ENCODE measurements at places on chromosomes 12 and 14.
A peak's percentile ranks its signal among the peaks of the same experiment; 100 is the strongest.

DNA sequence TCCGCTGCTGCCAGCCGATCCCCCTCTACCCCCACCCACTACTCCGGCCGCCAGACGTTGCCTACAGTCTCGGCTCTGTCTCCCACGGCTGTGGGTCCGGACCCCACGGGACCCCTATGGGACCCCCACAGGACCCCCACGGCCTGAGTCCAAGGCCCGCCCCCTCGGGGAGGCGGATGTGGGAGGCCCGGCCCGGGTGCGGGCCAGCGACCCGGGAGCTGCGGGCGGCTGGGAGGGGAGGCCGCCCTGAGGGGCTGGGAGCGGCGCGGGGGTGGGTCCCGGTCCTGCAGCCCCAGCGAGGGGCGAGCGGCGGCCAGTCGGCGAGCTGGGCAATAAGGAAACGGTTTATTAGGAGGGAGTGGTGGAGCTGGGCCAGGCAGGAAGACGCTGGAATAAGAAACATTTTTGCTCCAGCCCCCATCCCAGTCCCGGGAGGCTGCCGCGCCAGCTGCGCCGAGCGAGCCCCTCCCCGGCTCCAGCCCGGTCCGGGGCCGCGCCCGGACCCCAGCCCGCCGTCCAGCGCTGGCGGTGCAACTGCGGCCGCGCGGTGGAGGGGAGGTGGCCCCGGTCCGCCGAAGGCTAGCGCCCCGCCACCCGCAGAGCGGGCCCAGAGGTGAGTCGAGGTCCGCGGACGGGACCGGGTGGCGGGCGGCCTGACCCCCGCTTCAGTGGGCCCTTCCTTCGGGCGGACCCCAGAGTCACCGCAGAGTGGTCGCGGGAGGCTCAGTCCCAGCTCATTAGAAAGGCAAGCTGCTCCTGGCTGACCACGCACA is at the start of gene ACVRL1:
Gene ACVRL1 (plus strand): TSS at position 422 of the 773 bp plus-strand sequence. CDS start 4,971 bp downstream, outside the sequence.
- peak; percentile 51 for ATAC-seq

DNA sequence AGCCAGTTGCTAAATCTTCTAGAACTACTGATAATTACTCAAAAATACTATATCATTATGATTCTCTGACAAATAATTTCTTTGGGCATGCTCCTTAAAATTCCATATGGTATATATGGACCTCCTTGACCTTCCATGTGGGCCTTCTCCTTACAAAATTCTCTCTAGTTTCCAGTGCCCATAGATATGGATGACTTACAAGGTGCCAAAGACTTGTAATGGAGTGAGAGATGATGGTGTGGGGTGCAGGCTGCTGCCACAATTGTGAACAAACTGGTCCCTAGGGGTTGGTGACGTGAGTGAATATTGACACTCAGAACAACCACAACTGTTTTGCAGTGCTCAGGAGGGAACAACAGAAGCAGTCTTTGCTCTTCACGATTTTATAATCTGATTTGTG is 378.9 kb downstream of the SNAPC1 start:
- no peak for ATAC-seq

GRCh38 chr14:44995196-44995595 is 33.2 kb downstream of the TOGARAM1 start:
- ATAC-seq, result no peak

DNA sequence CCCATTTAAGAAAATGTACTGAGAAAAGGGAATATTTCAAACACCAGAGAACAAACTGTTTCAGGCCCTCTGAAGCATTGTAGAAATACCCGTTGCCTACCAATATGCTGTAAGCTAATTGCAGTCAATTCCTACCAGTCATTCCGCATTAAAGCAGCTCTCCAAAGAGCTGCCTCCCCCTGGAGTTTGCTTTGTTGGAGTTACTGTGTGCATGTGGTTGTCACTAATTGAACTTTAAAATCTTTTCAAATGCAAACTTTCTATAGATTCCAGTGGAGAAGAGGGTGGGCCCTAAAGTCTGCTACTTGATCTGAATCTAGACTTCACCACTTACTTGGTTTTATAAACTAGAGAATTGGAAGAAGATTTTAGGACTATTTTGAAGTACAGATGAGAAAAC is 112.7 kb downstream of the PLXNC1 start:
- no peak for ATAC-seq

DNA sequence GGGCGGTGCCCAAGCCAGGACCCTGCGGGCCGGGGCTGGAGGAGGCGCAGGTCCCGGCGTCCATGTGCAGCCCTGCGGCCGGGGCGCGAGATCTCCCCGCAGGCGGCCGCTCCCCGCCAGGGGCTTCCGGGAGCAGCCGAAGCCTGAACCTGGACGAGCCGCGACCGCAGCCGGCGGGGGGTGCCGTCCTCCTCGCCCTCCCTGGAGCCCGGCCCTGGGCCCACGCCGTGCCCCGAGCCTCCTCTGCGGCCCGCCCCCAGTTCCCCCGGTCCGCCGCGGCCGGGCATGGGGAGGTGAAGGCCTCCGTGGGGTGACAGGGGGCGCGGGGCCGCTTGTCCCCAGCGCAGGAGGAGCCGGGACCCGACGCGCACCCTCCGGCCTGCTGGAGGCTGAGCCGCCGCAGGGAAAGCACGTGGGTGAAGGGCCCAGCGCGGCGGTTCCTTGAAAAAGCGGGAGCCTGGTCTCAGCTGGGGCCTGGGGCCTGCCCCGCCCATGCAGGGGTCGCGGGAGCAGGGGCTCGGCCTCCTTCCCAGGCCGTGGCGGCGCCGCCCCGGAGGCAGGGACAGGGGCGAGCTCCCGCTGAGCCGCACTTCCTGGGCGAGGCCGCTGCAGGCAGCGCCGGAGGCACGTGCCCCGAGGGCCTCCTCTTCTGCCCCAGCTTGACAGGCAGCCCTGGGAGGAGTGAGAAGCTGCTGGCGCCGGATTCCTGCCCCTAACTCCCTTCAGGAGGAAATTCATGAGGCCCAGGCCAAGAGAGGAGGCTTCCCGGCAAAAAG is 55.6 kb upstream of the PPP2R5C start:
- peak; percentile 80 for ATAC-seq

GRCh38 chr12:73372856-73373255 is 1100.7 kb downstream of the TRHDE start:
- ATAC-seq, result no peak

GRCh38 chr12:131830914-131831571 is 2.9 kb downstream of the MMP17 start:
- ATAC-seq, result peak; percentile 3

DNA sequence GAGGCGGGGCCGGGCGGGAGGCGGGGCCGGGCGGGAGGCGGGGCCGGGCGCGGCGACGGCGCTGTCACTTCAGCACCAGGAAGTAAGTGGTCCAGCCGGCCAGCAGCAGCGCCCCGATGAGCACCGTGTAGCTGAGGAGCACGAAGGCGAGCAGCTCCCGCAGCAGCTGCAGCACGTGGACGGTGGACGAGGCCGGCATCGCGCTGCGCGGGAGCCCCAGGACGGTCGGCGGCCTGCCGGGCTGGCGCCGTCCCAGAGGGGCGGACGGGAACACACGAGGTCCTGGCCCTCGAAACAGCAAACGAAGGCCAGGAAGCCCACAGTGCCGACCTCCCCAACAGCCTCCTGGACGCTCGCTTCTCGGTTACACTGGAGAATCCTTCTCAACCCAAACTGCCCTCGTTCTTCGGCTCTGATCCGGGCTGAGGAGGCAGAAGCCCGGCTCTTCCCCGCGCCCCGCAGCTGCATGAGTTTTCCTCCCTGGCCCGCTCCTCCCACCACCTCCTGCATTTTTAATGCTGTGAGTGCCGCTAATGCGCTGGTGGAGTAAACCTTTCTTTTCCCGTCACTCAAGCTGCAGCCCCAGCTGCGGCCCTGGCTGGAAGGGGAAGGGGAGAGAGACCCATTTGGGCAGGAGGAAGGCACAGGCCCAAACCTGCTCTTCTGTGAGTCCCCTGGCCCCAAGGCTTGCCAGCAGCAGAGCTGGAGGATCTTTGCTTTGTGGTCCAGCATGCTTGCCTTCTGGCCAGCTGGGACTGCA is 694 bp upstream of the DIABLO start:
- ATAC-seq, result no peak

- ATAC-seq, result no peak
Measured at GRCh38 chr12:10689146-10689545, 15.3 kb upstream of the STYK1 start.

DNA sequence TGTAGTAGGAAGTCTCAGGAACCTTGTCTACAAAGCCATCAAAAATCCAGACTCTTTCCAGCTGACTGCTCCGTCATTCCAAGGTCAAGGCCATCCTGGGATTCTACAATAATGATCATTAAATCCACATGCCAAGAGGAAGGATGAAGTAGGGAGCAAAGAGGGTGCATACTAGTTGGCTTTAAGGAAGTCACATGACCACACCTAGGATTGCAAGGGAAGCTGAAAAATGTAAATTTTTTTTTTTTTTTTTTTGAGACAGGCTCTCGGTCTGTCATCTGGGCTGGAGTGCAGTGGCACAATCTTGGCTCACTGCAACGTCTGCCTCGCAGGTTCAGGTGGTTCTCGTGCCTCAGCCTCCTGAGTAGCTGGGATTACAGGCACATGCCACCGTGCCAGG is 7.3 kb upstream of the MRPL42 start:
- no peak for ATAC-seq

- ATAC-seq, result peak; percentile 57
Measured at GRCh38 chr12:94175763-94176668, 27.6 kb downstream of the PLXNC1 start.

DNA sequence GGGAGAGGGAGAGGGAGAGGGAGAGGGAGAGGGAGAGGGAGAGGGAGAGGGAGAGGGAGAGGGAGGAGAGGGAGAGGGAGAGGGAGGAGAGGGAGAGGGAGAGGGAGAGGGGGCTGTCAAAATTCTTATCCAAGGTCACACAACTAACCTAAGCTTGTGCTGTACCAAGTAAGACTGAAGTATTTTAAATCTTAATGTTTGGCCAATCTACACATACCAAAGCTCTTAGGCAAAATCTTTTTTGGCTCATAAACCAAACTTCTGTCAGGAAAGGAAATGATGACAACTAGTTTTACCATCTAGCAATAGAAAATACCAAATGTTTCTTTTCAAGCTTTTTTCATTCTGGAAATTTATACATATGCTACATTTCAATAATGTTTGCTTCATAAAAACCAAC is 33.8 kb downstream of the CCDC38 start:
- no peak for ATAC-seq

DNA sequence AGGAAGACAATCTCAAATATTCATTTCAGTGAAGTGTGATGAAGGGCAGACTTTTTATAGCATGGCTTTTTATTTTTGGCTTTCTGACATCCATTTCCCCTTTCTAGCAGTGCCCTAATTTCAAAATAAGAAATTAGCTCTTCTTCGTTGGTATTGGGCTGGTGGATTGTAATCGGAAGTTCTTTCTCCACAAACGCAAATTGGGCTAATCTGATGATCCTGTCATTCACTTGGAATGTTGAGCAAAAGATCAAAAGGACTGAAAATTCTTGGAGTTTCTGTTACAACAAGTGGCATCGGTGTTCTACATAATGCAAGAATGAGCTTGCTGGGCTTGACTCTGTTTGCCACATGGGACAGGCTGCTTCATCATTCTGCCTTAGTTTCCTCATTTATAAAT is 1182.8 kb downstream of the FLRT2 start:
- no peak for ATAC-seq

GRCh38 chr12:100798286-100799160 is 3.9 kb downstream of the ANO4 start:
- no peak for ATAC-seq

DNA sequence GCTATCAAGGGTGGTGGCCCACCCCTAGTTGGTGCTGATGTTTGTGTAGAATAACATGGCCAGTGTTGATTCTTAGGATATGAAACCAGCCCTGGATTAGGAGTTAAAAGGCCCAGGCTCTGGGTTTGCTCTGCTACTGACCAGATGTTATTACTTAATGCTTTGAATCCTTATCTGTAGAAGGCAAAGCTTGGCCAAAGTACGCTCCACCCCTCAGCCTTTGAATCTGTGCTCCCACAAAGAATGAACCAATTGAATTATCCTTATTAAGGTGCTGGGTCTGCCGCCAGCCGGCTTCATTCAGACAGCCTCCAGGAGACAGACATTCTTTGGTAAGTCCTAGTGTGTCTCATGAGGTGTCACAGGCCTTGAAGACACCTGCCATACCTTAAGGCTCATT is 41.8 kb downstream of the AKAP3 start:
- no peak for ATAC-seq

- ATAC-seq, result no peak
Measured at GRCh38 chr12:3117591-3118015, 40.4 kb downstream of the TSPAN9 start.

DNA sequence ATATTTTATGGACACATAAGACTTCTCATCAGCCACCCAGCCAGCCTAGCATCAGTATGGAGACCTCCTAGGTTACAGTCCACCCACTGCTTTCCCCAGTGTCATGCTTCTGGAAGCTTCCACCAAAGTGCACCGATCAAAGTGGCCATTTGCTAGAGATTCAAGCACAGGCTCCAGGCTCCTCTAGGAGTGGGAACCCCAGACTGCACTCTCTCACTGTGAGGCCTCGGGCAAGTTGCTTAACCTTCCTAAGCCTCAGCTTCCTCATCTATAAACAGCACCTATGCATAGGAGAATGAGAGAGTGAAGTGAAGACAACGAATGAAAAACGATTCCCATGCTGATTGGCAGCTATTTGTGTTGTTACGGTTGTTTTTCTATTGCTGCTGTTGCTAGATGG is 94.4 kb downstream of the DICER1 start:
- ATAC-seq, result no peak

DNA sequence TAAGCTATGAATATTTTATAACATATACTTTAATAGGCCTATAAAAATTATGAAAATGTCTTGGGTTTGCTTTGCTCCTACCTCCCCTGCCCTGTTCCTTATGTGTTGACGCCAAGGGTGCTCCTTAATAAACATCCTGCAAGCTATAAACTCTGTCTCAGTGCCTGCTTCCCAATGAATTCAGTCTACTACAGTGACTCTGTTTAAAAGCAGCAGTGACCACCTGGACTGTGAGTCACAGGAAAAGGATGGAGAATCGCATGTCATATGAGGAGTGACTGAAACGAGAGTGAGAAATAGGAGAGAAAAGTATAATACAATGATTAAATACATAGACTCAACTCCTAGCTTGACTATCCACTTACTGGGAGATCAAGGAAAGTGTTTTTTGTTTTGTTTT is 41.1 kb upstream of the CFAP54 start:
- ATAC-seq, result no peak

DNA sequence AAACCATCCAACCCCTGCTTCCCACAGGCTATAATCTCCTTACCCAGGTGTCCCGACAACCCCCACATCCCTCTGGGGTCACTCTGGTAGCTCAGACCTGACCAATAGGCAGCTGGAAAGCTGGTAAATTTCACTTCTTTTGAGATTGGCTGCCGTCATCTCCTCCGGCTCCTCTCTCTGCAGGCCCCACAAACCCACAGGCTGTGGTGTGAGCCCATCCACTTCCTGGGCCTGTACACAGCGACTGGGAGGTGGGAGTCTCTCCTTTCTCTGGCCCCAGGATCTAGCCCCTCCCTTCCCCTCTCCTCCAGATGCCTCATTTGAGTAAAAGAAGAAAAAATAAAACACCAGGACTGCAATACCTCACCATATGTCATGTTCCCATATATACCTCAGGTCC is 709 bp downstream of the INHBC start:
- ATAC-seq, result no peak

Measured in stimulated activated memory B cell treated with anti-CD40 and anti-IgM and Interleukin-4, amounts not matched to agents 10 μg/mL and 1 μg/mL and 100 μg/mL, for 72 hours (primary cell).